Aorta (tissue), 5 donors: ENCODE measurements at places on chromosomes 6 and 20. TPM values are rescaled to one million over a fixed set of nuclear protein-coding genes. Genes with fewer than 3 reads are reported as not detected.

GRCh38 chr20:22582964-22583772 is 1.2 kb downstream of the FOXA2 start:
- H3K36me3 ChIP-seq = no peaks in the 10 kb centered on the region
- H3K27ac ChIP-seq = no peak overlapping the region
- peaks cover 2% of the 10 kb centered on the region for H3K27me3 ChIP-seq

GRCh38 chr6:144379356-144379755 is 94.2 kb downstream of the UTRN start:
- DNase-seq = no peak
- no peaks in the 10 kb centered on the region for H3K4me1 ChIP-seq
- no peak overlapping the region for H3K27ac ChIP-seq
- no peaks in the 10 kb centered on the region for H3K36me3 ChIP-seq

- no peak for DNase-seq
- H3K4me3 ChIP-seq = no peak overlapping the region
- H3K27ac ChIP-seq = no peak overlapping the region
- H3K36me3 ChIP-seq = no peaks in the 10 kb centered on the region
- no peaks in the 10 kb centered on the region for H3K27me3 ChIP-seq
- no peaks in the 10 kb centered on the region for H3K4me1 ChIP-seq
Observed at GRCh38 chr6:73532293-73532692, 11.5 kb upstream of the EEF1A1 start.

GRCh38 chr20:10609276-10609675 is 64.5 kb downstream of the JAG1 start:
- peak; percentile 75 for DNase-seq
- H3K27ac ChIP-seq = peak overlapping the region; percentile 100
- no peak overlapping the region for H3K4me3 ChIP-seq
- no peaks in the 10 kb centered on the region for H3K27me3 ChIP-seq
- H3K36me3 ChIP-seq = no peaks in the 10 kb centered on the region
- H3K4me1 ChIP-seq = peaks cover 12% of the 10 kb centered on the region

GRCh38 chr20:61975407-61976129 is 90.1 kb downstream of the TAF4 start:
- H3K27ac ChIP-seq = no peak overlapping the region
- H3K36me3 ChIP-seq = peaks cover 2% of the 10 kb centered on the region
- H3K27me3 ChIP-seq = no peaks in the 10 kb centered on the region

- no peak overlapping the region for H3K27ac ChIP-seq
- H3K27me3 ChIP-seq = no peaks in the 10 kb centered on the region
- no peak for DNase-seq
- no peaks in the 10 kb centered on the region for H3K4me1 ChIP-seq
- no peaks in the 10 kb centered on the region for H3K36me3 ChIP-seq
- no peak overlapping the region for H3K4me3 ChIP-seq
Observed at GRCh38 chr20:64196847-64197306, 32.6 kb downstream of the MYT1 start.

DNA sequence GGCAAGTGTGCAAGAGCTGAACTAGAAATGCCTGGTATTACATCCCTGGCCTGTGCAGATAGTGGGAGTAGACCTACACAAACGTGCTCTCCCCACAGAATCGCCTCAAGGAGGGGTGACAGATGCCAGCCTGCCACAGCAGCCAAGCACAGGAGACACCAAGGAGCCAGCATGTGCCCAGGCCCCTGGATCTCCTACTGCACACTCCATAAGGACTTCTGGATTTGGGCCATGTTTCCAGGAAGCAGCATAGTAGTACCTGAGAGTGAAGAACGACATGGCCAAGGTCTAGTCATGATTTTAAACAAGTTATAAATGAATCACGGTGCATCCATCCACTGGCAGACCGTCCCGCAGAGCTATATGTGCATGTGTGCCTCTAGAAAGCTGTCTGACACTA is 232.2 kb downstream of the SYNDIG1 start:
- no peaks in the 10 kb centered on the region for H3K27me3 ChIP-seq
- no peak overlapping the region for H3K4me3 ChIP-seq
- no peak overlapping the region for H3K27ac ChIP-seq
- peak; percentile 36 for DNase-seq

- H3K4me1 ChIP-seq = no peaks in the 10 kb centered on the region
- no peak overlapping the region for H3K27ac ChIP-seq
- DNase-seq = no peak
- H3K36me3 ChIP-seq = no peaks in the 10 kb centered on the region
Observed at GRCh38 chr6:160180706-160181105, 59.1 kb downstream of the SLC22A1 start.

DNA sequence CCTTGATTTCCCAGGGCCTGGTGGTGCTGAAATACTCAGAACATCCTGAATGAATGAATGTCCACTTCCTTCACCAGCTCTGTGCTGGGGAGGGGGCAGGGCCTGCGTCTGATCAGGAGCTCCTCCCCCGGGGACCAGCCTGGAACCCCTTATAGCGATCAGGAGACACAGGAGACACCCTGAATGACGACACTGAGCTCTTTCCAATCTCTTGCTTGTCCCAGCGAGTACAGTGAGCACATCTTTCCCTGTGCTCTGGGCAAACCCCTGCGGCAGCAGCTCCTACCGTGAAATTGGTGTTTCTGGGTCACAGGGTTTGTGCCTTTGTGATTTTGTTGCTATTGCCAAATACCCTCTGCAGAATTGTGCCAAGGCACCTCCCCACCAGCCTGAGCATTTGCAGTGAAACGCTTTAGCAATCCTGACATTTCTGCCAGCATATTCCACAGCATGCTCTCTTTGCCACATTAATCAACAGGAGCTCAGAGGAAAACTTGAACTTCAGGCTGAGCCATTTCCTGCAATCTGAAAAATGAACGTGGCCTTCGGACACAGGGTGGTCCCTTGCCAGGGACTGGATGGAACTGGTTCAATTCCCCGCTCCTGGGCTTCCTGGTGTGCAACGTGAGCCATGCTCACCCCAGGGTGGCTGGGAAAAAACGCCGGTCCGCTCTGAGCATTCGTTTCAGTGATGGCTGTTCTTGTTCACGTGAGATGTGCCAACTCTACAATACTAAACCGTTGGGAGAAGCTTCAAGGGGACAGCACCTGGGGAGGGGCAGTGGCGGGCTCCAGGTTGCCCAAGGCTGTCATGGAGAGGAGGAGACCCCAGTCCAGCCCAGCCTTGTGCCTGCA is 23.1 kb upstream of the MRGBP start:
- no peak overlapping the region for H3K4me3 ChIP-seq
- H3K27me3 ChIP-seq = no peaks in the 10 kb centered on the region
- H3K27ac ChIP-seq = no peak overlapping the region
- no peaks in the 10 kb centered on the region for H3K4me1 ChIP-seq
- DNase-seq = peak; percentile 29
- H3K36me3 ChIP-seq = no peaks in the 10 kb centered on the region

DNA sequence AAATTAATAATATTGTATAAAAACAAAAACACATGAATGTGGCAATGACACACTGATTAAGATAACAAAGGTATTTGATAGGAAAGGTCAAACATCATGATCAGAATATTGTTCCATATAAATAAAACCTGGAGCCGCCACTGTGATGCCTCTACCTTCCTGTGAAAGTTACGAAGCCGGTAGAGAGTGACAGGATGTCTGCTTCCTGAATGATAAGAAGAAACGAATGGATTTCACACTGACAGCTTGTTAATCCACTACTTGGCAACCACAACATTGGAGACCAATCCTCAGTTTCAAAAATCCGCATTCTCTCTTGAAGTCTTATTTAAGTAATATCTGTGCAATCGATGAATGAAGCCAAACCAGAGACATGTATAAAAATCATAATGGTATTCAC is 315.1 kb downstream of the HDGFL1 start:
- H3K27me3 ChIP-seq = no peaks in the 10 kb centered on the region
- no peaks in the 10 kb centered on the region for H3K36me3 ChIP-seq
- H3K4me3 ChIP-seq = no peak overlapping the region
- no peak overlapping the region for H3K27ac ChIP-seq
- DNase-seq = no peak
- no peaks in the 10 kb centered on the region for H3K4me1 ChIP-seq

DNA sequence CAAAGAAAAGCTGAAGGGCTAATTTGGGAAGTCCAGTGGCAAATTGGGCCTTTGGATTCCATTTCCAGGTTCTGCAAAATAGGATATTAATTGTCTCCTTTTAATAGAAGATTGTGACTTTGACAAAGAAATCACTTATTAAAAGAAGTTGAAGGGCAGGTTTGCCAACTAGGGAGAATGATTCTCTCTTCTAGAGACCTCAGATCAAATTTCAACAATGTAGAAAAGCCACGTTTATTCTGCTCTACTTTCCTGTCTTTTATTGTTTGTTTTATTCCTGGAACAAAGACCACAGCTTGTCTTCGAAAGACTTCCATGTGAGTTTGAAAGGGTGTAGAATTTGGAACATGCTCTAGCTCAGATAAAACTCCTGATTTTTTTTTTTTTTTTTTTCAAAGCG is 65.5 kb upstream of the PRL start:
- H3K27me3 ChIP-seq = no peaks in the 10 kb centered on the region
- H3K27ac ChIP-seq = no peak overlapping the region
- peaks cover 9% of the 10 kb centered on the region for H3K4me1 ChIP-seq

DNA sequence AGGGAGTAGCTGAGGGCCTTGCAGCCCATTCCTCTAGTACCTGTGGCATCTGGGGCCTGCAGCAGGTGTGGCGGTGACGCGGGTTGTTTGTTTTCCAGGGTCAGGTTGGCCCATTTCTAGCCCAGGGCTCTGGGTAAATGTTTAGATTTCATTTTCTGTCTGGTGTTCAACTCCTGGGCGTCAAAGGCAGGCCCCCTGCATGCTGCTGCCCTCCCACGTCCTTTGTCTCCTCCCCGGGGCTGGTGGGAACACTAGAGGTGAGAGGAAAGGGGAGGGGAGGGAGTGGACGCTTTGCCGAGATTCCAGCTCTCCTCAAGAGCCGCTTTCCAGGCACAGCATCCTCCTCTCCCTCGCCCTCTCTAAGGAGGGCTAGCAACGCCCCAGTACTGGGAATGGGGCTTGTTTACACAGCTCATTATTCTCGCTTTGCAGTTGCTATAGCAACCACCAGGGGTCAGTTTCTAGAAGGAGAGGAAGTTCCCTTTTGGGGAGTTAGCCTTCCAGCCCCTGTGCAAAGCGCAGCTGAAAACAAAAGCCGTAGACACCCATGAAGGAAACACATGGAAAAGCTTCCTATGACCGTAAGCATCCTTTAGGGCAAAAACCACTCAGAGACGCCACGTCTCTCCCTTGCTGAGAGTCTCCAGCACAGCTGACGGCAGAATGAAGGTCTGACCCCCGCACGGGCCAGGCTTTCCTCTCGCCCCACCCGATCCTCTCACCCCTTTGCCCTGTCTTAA is 170.6 kb downstream of the LY86 start:
- no peak overlapping the region for H3K4me3 ChIP-seq
- no peak overlapping the region for H3K27ac ChIP-seq
- DNase-seq = no peak
- H3K27me3 ChIP-seq = no peaks in the 10 kb centered on the region

DNA sequence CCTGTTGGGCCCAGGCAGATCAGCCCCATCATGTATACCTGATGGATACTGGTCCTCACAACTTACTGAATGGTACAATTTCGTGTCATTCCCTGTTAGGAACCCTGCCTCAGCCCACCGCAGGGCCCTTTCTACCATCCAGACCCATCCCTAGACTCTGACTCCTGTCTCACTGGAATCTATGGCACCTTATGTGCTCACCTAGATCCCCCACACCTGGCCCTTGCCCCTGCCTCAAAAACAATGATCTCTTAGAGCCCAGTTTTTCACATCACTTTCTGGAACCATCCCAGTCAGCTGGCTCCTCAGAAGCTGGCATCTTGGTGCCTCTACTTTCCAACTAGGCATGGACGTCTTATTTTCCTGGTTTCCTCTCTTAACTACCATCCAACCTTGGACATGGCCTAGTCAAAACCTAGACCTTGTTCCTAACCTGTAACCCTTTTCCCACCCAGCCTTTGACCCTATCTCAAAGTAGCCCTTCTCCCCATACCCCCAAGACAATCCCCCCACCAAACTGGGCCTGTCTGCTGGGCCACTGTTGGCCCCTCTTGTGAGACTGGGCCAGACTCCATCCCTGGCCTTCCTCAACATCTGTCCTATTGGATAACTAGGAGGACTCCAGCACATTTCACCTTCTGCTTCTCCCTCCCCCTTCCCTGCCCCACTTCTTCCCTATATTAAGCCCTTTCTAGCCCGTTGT is 981 bp downstream of the HM13 start:
- no peaks in the 10 kb centered on the region for H3K27me3 ChIP-seq
- no peaks in the 10 kb centered on the region for H3K36me3 ChIP-seq
- peaks cover 3% of the 10 kb centered on the region for H3K4me1 ChIP-seq
- H3K27ac ChIP-seq = no peak overlapping the region

- no peak overlapping the region for H3K4me3 ChIP-seq
- no peaks in the 10 kb centered on the region for H3K27me3 ChIP-seq
- DNase-seq = no peak
- H3K36me3 ChIP-seq = no peaks in the 10 kb centered on the region
- H3K4me1 ChIP-seq = no peaks in the 10 kb centered on the region
- no peak overlapping the region for H3K27ac ChIP-seq
Observed at GRCh38 chr20:50309280-50309763, 118.7 kb downstream of the CEBPB start.

GRCh38 chr6:135163440-135163738 is 17.7 kb upstream of the MYB start:
- H3K36me3 ChIP-seq = no peaks in the 10 kb centered on the region
- DNase-seq = no peak
- no peaks in the 10 kb centered on the region for H3K27me3 ChIP-seq
- H3K4me3 ChIP-seq = no peak overlapping the region
- H3K4me1 ChIP-seq = peaks cover 1% of the 10 kb centered on the region

GRCh38 chr6:44530209-44530909 is 142.9 kb downstream of the CDC5L start:
- no peak overlapping the region for H3K27ac ChIP-seq
- no peaks in the 10 kb centered on the region for H3K4me1 ChIP-seq
- no peaks in the 10 kb centered on the region for H3K27me3 ChIP-seq
- no peak overlapping the region for H3K4me3 ChIP-seq
- H3K36me3 ChIP-seq = no peaks in the 10 kb centered on the region

GRCh38 chr6:57252975-57253374 is 30.9 kb upstream of the RAB23 start:
- no peaks in the 10 kb centered on the region for H3K36me3 ChIP-seq
- H3K4me1 ChIP-seq = peaks cover 5% of the 10 kb centered on the region
- DNase-seq = no peak
- H3K4me3 ChIP-seq = no peak overlapping the region
- no peaks in the 10 kb centered on the region for H3K27me3 ChIP-seq
- H3K27ac ChIP-seq = peak overlapping the region; percentile 12

Gene SLC22A16
- total RNA-seq = 0.69 TPM

Gene LGSN
- not detected for total RNA-seq

Gene MYH7B
- 0.88 TPM for total RNA-seq

Gene PRKN
- total RNA-seq = 9.0 TPM

Gene SEMG1
- not detected for total RNA-seq

Gene HTR1E
- not detected for total RNA-seq

Gene CASS4
- 3.4 TPM for total RNA-seq

Gene PROCR
- 128 TPM for total RNA-seq

Gene PRL
- not detected for total RNA-seq

Gene LPIN3
- total RNA-seq = 21.4 TPM
